ENCODE measurements at places on chromosomes 16 and 17. TPM values are rescaled to one million over a fixed set of nuclear protein-coding genes. Genes with fewer than 3 reads are reported as not detected.

GRCh38 chr17:63126607-63127006 is 160.6 kb downstream of the TANC2 start:
- no peak for DNase-seq

Gene CA5A
- total RNA-seq, result not detected

Gene NUDT16L1
- 61.9 TPM for total RNA-seq

GRCh38 chr17:59800530-59800942 is 92.2 kb downstream of the TUBD1 start:
- no peak for DNase-seq

Gene TAC4
- total RNA-seq, result 0.44 TPM

DNA sequence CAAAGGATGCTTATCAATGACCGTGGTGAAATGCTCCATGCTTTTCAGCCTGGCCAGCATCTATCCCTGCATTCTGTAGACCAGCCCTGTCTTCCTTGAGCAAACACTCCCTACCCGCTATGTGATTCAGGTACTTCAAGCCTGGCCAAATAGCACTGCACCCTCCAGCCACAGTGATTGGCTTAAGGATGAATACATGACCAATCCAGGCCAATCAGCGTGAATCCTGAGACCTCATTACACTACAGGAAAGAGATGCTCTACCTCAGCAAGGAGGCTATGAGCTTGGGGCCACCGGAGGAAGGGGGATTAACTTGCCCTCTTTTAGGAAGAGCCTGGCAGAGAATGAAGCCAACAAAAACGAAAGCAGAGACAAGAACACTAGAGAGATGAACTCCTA is 162.5 kb downstream of the ZNF423 start:
- no peak for DNase-seq

GRCh38 chr17:45361976-45362375 is 45.2 kb upstream of the MAP3K14 start:
- no peak for DNase-seq

DNA sequence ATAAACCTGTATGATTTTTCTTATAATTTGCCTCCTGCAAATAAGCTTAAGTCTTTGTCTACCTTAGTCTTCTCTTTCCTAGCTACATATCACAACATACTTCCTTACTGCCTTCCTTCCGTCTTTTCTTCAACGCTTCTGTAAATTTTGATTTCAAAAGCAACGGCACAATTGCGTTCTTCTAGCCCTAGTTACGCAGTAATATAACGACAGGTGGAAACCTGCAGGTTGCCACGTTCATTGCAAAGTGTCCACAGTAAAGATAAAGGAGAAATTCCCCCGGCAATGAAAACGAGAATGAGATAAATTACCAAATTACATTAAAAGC is 546 bp upstream of the PSMD7 start:
- no peak for DNase-seq

DNA sequence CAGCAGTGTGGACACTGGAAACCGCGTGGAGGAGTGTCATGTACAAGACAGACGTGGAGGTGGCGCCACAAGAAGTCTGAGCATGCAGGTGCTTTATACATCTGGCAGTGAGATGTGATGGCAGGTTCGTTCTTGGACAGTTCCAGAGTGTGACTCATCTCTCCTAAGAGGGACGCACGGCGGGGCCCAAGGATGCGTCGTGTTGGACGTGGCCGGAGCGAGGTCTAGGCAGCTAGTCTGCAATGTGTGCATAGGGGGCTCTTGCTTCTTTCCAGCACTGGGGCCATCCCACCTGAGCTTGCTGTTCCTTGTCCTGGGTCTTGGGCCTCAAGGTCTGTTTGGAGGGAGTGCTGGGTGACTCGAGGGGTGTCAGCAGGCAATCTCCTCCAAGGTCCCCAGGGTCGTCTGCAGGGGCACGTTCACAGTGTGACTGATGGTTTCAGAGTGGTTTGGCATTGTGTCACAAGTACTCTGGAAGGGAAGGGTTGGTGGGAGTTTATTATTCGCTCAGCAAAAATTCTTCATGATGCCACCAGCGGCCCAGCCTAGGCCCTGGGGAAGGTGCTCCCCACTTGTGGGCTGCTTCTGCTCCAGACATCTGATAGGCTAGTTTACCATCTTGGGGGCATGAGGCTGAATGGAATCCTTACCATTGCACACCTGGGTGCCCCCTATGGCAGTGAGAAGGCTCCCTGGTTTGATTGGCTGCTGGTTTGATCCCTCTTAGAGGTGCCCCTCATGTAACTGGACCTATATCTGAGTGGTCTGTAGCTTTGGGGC is 22.1 kb downstream of the SPACA3 start:
- no peak for DNase-seq

GRCh38 chr17:35286120-35286781 is 43.4 kb downstream of the SLFN5 start:
- no peak for DNase-seq

Gene TP53TG3
- not detected for total RNA-seq

GRCh38 chr17:49198211-49198610 is 12.2 kb downstream of the GNGT2 start:
- DNase-seq, result no peak

- DNase-seq, result no peak
Observed at GRCh38 chr17:78674156-78674555, 97.0 kb upstream of the DNAH17 start.

Gene OTOP3
- total RNA-seq, result not detected

DNA sequence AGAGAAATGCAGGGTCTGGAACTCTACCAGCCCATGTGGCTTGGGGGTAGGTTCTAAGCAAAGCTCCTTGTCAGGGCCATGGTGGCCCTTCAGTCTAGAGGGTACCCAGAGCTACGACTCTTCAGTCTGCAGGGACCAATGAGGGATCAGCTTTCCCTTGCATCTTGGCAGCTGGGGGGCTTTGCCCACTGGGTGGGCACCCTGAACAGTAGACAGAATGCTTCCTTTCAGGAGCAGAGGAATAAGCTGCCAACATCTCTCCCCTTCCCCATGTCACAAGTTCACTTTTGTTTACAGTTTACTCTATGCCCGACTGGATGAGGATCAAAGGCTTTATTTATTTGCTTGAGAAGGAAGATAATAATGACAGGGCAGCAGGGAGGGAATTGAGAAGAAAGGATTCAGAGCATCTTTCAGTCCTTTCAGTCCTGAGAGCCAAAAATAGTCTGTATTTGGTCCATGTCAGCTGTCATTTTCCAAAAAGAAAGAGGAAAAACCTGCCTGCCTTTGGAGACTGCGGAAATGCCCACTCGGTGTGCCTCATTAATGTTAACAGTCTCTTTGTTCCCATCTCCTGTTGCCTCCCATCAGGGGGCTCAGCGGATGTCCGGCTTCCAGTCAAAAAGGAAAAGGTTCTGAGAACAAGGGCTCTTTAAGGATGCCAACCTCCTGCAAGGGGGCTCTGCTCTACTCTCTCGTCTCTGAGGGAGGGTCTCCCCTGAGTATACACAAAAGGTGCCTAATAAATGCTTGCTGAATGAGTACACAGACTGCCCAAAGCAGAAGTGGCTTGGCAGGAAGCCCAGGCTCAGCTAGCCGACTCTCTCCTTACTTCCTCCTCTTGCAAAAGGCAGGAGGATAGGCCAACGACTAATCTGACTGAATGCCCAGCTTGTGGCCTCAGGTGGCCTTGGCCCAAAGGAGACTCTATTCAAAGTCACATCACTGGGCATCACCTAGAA is 17.1 kb downstream of the TRAF4 start:
- peak; percentile 64 for DNase-seq

Gene RAB11FIP3
- 27.4 TPM for total RNA-seq

Gene SMPD3
- total RNA-seq, result 0.16 TPM

DNA sequence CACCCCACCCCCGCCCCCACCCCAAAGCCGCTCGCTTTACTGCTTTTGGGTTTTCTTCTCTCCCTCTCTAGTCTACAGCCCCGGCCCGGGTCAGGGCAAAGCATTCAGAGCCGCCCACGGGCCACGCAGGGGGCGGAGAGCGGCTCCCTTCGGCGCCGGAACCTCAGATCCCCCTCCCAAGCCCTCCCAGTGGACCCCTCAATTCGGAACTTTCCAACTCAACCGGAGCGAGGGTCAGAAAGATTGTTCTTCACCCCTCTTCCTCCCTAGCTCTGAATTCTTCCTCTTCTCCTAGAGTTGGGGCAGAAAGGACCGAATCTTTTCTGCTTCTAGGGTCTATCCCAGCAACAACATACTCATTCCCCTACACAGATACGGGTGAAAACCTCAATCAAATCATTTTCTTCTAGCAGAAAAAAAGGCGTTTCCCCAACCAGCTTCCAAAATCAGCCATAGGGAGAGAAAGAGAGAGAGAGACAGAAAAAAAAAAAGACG is 1.0 kb downstream of the HOXB2 start:
- peak; percentile 44 for DNase-seq

- no peak for DNase-seq
Observed at GRCh38 chr17:69342896-69343644, 16.1 kb upstream of the ABCA5 start.

Gene TBX21
- 0.25 TPM for total RNA-seq

- no peak for DNase-seq
Observed at GRCh38 chr17:68399638-68400403, 57.5 kb downstream of the WIPI1 start.

Gene LITAFD
- not detected for total RNA-seq

Gene OR2C1
- 0.22 TPM for total RNA-seq

- no peak for DNase-seq
Observed at GRCh38 chr16:54602666-54603065, 316.1 kb upstream of the IRX3 start.

Gene FMNL1
- total RNA-seq, result 8.7 TPM

DNA sequence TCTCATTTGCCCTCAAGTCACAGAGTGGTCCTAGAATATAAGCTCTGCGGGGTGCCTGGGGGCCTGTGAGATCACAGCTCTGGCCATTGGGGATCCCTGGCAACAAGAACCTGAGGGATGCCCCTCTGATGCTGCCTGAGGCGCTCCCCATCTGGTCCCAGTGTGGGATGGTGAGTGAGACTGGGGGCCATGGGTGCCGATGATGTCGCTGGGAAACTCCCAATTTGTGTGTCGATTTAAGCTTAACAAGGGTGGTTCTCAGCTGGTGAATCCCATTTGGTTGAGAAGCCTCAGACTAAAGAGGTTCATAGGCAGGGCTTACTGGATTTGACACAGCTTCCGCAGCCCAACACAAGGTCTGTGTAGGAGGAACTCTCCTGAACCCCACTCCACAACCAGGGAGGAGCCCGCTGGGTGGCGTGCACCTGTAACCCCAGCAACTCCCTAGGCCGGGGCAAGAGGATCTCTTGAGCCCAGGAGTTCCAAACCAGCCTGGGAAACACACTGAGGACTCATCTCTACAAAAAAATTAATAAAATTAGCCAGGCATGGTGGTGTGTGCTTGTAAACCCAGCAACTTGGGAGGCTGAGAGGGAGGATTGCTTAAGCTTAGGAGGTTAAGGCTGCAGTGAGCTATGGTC is 63.7 kb upstream of the SIAH1 start:
- no peak for DNase-seq
